H54 (cell line): ENCODE measurements at places on chromosomes 2 and 18.

DNA sequence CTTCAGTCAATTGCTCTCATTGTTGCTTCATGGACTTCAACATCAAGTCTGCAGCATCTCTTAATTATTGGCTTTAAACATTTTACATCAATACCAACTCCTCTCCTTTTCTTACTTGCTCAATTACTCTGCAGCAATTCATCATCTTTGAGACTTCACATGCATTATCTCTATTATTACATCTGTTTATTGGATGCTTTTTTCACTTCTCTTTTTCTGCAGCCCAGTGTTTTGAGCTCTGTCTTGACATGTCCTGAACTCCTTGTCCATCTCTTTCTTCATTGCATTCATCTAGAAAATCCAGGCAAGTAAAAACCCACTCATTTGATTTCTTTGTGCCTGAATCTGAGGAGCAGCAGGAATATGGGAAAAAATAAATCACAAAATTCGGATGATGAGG, 647.9 kb downstream of the PLCL1 start:
- no peak for DNase-seq

GRCh38 chr2:112055730-112056625, 909 bp downstream of the TMEM87B start:
- DNase-seq: peak; percentile 39

DNA sequence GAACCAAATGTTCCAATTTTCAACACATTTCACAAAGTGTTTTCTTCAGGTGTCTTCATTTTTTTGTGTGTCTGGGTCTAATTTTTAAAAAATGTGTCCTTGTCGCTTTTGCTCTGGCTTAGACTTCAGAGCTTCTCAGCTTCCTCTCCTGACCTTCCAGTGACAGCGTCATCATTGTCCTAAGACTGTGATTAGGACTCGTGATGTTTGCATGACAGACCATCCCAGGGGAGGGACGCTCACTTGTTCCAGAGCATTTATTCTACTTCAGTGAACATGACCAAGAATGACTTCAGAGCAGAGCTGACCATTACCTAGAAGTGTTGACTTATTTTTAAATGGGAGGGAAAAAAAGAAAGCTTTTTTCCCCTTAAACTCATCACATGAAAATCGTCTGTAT, 591.9 kb downstream of the IRS1 start:
- DNase-seq: no peak

- DNase-seq: no peak
Observed at GRCh38 chr2:144372410-144373080, 147.4 kb downstream of the ZEB2 start.

GRCh38 chr2:130875935-130876334, 39.2 kb downstream of the ARHGEF4 start:
- DNase-seq: no peak

GRCh38 chr2:60648191-60648590, 94.7 kb upstream of the BCL11A start:
- DNase-seq: no peak

DNA sequence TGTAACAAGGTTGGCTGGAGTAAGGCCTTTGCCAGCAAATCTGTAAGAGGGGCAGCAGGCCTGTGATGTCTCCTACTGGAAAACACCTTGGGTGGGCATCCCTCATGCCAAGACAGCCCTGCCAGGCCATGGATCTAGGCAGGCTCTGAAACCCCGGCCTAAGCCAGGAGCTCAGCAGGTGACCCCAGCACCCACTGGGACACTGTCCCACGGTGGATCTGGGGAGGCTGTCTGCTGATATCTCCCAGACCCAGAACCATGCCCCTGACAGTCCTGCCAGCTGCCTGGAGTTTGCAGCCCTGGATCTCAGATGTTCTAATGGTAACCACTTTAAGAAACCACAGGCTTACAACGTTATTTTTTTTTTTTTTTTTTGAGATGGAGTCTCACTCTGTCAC, 117.7 kb downstream of the ZNF516 start:
- DNase-seq: no peak

- no peak for DNase-seq
Observed at GRCh38 chr18:41540237-41540871, 414.7 kb upstream of the PIK3C3 start.

- no peak for DNase-seq
Observed at GRCh38 chr2:107635883-107636282, 190.8 kb upstream of the RGPD4 start.

GRCh38 chr2:16466133-16466820, 199.4 kb downstream of the CYRIA start:
- no peak for DNase-seq

GRCh38 chr2:39246382-39246980, 2.7 kb upstream of the CDKL4 start:
- no peak for DNase-seq

- peak; percentile 11 for DNase-seq
Observed at GRCh38 chr2:177147093-177147694, 65.4 kb upstream of the HNRNPA3 start.

GRCh38 chr2:109507217-109507616, 106.5 kb downstream of the SEPTIN10 start:
- no peak for DNase-seq

- DNase-seq: no peak
Observed at GRCh38 chr2:192148241-192148619, 46.5 kb downstream of the TMEFF2 start.

DNA sequence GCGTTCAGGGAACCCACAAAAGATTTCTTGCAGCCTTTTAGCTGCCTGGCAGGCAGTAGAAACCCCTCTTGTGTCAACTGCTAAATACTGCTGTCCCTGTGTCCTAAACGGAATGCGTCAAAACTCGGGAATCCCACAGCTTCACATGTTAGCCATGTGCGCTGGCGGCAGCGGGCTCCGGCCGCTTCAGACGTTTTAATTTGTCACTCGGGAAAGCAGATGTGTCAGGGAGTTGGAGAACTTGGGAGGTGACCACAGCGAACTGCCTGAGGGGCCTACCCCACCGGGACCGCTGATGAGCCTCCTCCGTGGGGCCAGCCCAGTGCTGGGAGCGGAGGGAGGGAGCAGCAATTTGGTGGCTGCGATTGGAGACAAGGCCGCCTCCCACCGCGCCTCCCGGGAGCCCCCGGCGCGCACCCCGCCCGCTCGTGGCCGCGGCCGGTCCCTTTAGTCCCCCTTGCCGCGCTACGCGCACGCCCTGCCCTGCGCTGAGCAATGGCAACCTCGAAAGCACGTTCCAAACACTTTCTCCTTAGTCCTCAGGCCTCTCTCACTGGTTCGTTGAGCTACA, 146.1 kb upstream of the SATB2 start:
- no peak for DNase-seq

DNA sequence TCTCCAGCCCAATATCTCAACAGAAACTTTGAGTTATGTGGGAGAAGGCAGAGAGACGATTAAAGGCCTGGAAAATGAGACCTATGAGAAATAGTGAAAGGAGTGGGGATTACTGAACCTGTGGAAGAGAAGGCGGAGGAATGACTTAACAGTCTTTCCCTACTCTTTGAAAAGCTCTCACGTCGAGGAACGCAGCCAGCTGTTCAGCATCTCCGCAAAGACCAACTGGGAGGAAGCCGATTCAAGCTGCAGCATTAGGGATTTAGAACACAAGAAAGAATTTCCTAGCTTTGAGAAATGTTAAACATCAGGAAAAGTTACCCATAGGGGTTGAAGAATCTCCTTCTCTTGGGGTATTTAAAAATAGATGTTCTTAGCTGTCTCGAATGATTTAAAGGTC, 233.2 kb upstream of the PARD3B start:
- DNase-seq: no peak

DNA sequence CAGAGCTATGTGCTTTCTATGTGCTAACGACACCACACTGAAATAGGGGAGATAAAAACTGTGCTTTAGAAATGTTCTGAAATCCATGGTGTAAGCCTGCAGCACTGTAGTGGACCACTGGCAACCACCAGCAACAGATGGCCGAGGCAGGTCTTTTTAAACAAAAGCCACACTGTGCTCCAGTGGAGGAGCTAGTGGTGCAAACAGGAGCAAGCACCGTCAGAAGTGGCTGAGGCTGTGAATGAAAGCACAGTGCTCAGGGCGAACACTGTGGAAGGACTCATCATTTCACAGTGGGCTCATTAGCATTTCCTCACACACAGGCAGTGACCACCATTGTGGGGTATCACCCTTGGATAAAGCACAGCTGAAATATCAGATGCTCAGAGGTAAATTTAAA, 22.9 kb upstream of the MTX2 start:
- DNase-seq: no peak

DNA sequence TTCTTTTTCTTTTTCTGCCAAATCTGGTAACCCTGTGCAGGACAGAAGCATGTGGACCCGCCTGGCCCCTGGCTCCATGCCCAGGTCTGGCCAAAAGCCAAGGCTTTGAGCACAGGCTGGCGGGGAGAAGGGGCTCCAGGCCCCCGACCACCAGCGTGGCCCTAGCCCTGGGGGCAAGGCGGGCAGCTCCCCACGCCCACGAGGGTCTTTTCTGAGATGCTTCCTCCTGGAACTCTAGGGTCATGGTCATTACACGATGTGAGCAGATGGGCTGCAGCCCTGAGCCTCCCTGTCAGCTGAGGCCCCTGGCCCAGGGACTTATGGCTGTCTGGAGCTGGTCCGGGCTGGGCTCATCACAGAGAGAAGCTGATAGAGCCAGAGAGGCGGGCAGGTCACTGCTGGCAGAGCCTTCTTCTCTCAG, 5.7 kb upstream of the OTOS start:
- no peak for DNase-seq

- DNase-seq: no peak
Observed at GRCh38 chr18:48802543-48803290, 148.0 kb downstream of the SMAD7 start.

GRCh38 chr18:13804305-13804704, 19.6 kb upstream of the MC5R start:
- no peak for DNase-seq

GRCh38 chr2:67854798-67855197, 208.0 kb downstream of the C1D start:
- DNase-seq: no peak

GRCh38 chr2:233462202-233462785, 104.3 kb downstream of the USP40 start:
- no peak for DNase-seq

GRCh38 chr2:119826370-119826961, 66.7 kb downstream of the PTPN4 start:
- DNase-seq: no peak

- DNase-seq: no peak
Observed at GRCh38 chr2:218428846-218429558, 10.1 kb downstream of the VIL1 start.

- DNase-seq: no peak
Observed at GRCh38 chr18:57208047-57208446, 61.2 kb downstream of the BOD1L2 start.

DNA sequence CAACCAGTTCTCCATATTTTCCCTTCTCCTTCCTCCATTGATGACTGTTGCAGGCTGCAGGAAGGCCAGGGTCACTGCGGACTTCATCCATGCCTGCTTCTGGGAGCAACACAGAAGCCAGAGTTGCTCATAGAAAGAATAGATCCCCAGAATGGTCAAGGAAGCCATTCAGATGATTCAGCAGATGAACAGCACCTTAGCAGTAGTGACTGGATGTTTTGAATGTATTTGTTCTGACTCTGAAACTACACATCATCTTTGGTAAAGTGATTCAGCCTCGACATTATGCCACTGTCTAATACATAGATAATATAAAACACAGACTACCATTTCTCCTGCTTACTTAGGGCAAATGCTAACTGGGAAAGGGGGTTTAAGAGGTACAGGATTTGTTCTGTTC, 411.6 kb downstream of the RND3 start:
- DNase-seq: peak; percentile 10

DNA sequence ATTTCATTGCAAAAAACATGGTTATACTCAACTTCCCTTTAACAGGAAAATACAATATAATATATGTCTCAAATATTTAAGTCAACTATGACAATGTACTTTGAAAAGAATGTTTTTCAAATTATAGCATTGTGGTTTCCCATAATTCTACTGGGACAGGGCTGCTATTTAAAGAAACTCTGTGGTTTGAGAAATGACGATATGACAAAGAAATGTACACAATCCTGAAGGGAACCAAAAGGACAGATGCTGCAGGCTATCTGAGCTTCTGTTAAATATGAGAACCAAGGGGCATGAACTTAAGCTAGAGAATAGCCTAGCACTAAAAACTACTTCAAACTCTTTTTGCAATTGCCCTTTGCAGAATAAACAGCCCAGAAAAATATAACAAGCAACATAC, 415.9 kb downstream of the GRB14 start:
- DNase-seq: no peak

DNA sequence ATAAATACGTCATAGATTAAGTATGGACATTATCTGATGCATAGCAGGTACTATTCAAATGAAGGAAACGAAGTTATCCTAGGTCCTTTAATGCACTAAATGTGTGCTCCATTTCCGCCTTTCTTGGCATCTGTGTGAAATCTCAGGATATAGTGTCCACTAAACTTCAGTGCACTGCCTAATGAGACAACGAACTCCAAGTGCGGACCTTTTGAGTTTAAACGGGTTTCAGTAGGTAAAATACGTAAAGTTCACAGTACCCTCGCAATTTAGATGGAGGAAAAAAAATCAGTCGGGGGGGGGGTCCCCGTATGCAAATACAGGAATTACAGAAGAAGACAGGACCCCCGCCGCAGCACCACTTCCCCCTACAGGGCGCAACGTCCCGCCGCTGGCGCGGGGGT, 729 bp upstream of the REL start:
- DNase-seq: no peak

DNA sequence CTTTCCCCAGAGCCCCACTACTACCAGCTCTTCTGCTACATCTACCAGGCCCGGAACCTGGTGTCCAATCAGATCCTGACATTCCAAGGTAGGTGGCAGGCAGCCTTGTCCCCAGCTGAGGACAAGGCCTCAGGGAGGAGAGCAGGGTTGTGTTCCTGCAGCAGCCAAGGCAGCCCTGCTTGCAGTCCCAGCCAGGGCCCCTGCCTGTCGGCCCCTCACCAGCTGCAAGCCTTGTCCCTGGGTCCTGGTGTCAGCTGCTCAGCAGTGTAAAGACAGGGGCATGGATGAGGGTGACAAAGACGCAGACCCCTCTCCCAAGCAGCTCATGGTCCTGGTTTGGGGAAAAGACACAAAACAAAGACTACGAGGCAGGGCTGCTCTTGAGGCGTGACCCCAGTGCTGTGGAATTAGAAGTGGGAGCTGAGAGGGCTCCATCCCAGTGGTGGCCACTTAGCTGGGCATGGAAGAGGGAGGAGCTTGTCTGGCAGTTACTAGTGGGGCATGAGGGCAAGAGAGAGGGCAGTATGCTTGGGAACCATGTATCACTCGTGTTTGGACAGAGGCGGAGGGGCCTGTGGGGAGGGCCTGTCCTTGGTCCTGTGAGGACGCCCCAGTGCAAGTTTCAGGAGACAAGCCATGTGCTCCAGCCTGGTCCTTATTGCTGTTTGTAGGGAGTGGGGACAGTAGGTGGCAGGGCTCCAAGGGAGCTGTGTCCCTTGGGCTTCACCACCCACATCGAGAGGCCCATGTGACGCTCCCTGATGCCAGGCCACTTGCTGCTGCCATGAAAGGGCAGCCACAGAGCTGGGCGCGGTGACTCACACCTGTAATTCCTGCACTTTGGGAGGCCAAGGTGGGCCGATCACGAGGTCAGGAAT, 47.5 kb downstream of the LMAN2L start:
- DNase-seq: no peak

GRCh38 chr2:140747665-140748064, 1383.2 kb downstream of the LRP1B start:
- no peak for DNase-seq

- no peak for DNase-seq
Observed at GRCh38 chr18:74390900-74391299, 66.2 kb downstream of the DIPK1C start.
